ENCODE measurements at places on chromosomes 3 and 15. TPM values are rescaled to one million over a fixed set of nuclear protein-coding genes. Genes with fewer than 3 reads are reported as not detected.

Gene MYRIP
- not detected for total RNA-seq

Gene GPR27
- total RNA-seq: not detected

Gene WNT5A
- total RNA-seq: 3.6 TPM

Gene CRYGS
- total RNA-seq: 2.0 TPM

Gene LEKR1
- total RNA-seq: 0.50 TPM

Gene APOD
- 1.6 TPM for total RNA-seq

Gene ARIH2
- 64.4 TPM for total RNA-seq

Gene CKMT1A
- not detected for total RNA-seq

Gene SAMMSON
- total RNA-seq: not detected

Gene CLDN16
- total RNA-seq: not detected

Gene SLC28A1
- not detected for total RNA-seq

Measured in smooth muscle cell of trachea (primary cell).